ENCODE measurements at places on chromosomes 5 and 9.

GRCh38 chr9:14585730-14586473 lies 107.3 kb downstream of the ZDHHC21 start:
- DNase-seq = no peak

DNA sequence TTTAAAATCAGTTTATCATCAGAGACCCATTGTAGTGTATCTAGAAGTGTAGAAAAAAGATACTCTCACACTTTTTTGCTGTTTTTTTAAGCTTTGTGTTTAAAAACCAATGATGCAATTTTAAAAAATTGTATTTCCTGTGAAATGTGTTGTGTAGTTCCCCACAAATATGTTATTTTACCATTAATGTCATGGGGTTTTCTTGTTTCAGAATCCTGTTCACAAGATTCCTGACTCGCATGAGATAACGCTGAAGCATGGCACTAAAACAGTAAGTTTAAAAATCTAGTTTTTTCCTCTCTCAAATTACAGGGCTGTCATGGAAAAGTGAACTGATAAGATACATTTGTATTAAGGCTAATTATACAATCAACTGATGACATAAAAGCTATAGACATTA lies 58.6 kb downstream of the WDR70 start:
- DNase-seq = no peak

GRCh38 chr5:41870627-41871048 lies 413 bp upstream of the OXCT1 start:
- no peak for DNase-seq

DNA sequence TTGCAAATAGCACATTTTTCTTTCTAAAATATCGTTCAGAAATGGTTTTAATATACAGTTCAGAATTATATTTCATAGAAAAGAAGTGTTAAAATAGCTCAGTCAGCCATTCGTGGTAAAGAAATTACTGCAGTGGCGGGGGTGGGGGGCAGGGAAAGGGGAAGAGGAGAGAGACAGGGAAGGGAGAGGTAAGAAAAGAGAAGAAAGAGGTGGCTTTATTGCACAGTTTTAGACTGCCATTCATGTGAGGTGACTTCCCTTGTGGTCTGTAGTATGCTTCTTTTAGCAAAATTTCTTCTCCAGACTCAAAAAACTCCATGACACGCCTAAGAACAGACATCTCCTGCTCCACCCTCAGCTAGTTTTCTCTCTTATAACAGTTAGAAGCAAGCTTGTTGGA lies 259.6 kb downstream of the TRPM3 start:
- no peak for DNase-seq

DNA sequence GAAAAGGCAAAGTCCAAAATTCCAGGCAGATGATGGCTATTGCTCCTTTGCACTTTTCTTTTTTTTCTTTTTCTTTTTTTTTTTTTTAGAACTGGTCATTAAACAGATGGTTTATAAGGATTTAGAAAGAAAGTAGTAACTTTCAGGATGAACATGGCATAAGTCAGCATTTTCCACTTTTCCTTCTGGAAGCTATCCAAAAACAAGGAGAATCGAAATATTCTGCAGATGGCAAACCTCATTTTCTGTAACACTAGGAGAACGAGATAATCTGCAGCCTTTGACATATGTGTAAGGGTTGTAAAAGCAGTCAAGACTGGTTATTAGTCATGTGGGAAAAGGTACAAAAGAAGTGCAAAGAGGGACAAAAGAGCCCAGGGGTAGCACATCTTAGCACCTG lies 69.1 kb upstream of the PUM3 start:
- DNase-seq = no peak

GRCh38 chr5:180352116-180353047 lies 754 bp downstream of the GFPT2 start:
- no peak for DNase-seq

GRCh38 chr5:154159343-154159742 lies 31.2 kb upstream of the GALNT10 start:
- no peak for DNase-seq

DNA sequence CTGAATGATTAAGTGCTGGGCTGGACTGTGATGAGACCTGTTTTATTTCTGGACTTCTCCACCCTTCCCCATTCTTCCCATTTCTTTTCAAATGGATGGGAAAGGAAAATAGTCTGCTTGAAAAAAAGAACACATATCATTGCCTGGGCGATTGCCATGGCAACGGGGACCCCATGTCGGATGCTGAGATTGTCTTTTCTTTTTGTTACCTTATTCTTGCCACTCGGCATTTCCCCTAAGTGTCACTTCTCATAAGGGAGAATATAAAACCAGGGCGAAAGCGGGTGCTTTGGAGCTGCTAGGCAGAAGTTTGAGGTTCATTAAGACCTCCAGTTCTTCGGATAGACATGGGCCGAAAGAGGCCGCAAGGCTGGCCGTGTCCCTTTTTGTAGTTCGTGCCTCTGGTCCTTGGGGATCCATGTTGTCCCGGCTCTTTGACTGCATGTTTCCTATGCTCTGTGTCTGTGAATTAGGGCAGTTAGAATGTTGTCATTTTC lies 763 bp downstream of the FGD3 start:
- no peak for DNase-seq

- no peak for DNase-seq
Observed at GRCh38 chr5:135269931-135270421, 129.1 kb downstream of the MACROH2A1 start.

All from activated CD4-positive, alpha-beta T cell treated with anti-CD3 and anti-CD28 coated beads, Interleukin-2, amount 50 U/mL, for 1 hour (primary cell).